Breast epithelium (tissue), 4 donors: ENCODE measurements at places on chromosomes 12 and 14.
A peak's percentile ranks its signal among the peaks of the same experiment; 100 is the strongest.

DNA sequence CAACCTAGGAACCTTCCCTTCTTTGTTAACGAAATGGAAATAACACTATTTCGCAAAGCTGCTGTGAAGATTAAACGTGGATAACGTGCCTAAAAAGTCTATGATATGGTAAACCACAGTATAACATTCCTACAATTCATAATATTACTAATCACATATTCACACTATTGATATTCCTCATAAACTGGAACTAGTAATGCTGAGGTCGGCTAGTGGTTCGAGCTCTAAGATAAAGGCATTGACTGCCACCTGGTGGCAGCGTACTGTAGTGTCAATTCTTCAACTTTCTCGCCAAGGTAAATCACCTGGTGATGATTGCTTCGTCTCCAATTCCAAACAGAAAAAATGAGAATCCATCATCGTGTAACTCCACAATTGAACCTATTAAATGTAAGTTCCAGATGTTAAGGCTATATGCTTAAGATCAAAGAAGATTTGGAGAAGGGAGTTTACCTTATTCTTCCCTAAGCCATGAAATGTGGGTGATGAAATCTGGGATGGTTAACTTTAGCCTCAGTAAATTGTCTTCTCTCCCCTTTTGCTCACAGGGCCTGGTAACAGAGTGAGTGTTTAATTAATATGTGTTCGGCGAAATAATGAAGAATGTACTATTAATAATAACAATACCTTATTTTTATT, 197.5 kb upstream of the TMEM132C start:
- no peak for DNase-seq
- no peaks in the 10 kb centered on the region for H3K4me1 ChIP-seq
- no peak overlapping the region for H3K4me3 ChIP-seq
- no peak overlapping the region for H3K27ac ChIP-seq
- H3K27me3 ChIP-seq, result no peaks in the 10 kb centered on the region

GRCh38 chr12:110720516-110720915, 22.2 kb downstream of the PPP1CC start:
- no peak overlapping the region for H3K4me3 ChIP-seq
- no peaks in the 10 kb centered on the region for H3K4me1 ChIP-seq
- no peak for DNase-seq

DNA sequence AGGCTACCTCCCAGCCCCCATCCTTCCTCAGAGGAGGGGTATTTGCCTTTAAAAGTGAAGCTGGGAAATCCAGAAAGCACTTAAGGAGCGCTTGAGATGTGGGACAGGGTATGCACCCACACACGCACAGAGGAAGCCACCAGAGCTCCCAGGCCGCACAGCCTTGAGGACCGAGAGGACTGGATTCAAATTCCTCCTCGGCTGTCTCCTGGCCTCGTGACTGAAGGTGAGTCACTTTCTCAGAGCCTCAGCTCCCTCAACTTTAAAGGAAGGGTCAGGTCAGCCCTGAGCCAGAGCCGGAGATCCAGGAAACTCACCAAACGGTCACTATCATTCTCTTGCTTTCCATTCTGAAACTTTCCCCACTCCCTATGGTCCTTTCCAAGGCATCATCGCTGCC, 37.6 kb downstream of the BCL11B start:
- H3K27me3 ChIP-seq, result peaks cover 2% of the 10 kb centered on the region
- no peak for DNase-seq
- no peak overlapping the region for H3K4me3 ChIP-seq
- no peaks in the 10 kb centered on the region for H3K4me1 ChIP-seq

DNA sequence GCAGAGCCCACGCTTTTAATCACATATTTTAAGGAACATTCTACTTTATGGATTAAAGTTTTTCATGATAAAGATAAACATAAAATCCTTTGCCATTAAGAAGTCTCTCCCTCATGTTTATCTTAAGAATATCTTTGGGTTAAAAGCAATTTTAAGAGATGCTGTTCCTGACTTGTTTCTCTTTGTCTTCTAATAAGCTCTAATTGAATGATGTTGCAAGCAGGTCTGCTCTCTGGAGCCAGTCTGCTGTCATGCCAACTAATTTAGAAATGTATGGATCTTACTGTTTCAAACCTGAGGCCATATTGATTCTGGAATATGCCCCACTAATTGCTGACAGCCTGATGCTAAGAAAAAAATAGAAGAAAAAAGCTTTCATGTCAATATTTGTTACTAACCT, 173.6 kb downstream of the TTC8 start:
- DNase-seq, result no peak
- H3K27ac ChIP-seq, result no peak overlapping the region
- no peaks in the 10 kb centered on the region for H3K27me3 ChIP-seq
- no peaks in the 10 kb centered on the region for H3K36me3 ChIP-seq
- H3K4me1 ChIP-seq, result no peaks in the 10 kb centered on the region

GRCh38 chr12:108375986-108376663, 37.0 kb upstream of the CMKLR1 start:
- DNase-seq, result no peak
- H3K27me3 ChIP-seq, result no peaks in the 10 kb centered on the region
- H3K36me3 ChIP-seq, result no peaks in the 10 kb centered on the region
- H3K4me3 ChIP-seq, result no peak overlapping the region
- H3K27ac ChIP-seq, result no peak overlapping the region
- H3K4me1 ChIP-seq, result no peaks in the 10 kb centered on the region

DNA sequence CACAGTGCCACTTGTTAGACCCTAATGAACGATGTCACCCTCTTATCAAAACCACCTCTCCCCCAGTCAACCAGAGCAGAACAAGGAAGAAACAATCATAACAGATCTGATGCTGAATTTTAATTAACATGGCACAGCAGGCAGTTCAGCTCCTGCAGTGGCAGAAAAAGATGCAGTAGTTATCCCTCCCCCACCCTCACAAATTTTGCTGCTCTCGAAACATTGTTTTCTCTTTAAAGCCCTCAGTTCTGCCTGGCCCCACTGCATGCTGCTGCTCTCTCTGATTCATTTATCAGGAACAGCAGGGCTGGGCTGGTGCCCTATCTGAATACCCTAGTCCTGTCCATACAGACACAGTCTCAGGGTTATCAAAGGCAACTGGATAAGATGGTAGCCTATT, 12.2 kb downstream of the CCDC175 start:
- H3K4me1 ChIP-seq, result no peaks in the 10 kb centered on the region
- H3K27me3 ChIP-seq, result no peaks in the 10 kb centered on the region
- DNase-seq, result no peak
- H3K4me3 ChIP-seq, result no peak overlapping the region
- no peak overlapping the region for H3K27ac ChIP-seq

GRCh38 chr12:48954841-48955501, 2.3 kb downstream of the ARF3 start:
- no peaks in the 10 kb centered on the region for H3K36me3 ChIP-seq
- DNase-seq, result no peak
- peaks cover 13% of the 10 kb centered on the region for H3K4me1 ChIP-seq
- H3K27ac ChIP-seq, result no peak overlapping the region

GRCh38 chr14:64235652-64236640, 58.2 kb downstream of the ESR2 start:
- no peak overlapping the region for H3K4me3 ChIP-seq
- H3K36me3 ChIP-seq, result no peaks in the 10 kb centered on the region
- DNase-seq, result no peak
- peak overlapping the region; percentile 38 for H3K27ac ChIP-seq
- no peaks in the 10 kb centered on the region for H3K27me3 ChIP-seq

DNA sequence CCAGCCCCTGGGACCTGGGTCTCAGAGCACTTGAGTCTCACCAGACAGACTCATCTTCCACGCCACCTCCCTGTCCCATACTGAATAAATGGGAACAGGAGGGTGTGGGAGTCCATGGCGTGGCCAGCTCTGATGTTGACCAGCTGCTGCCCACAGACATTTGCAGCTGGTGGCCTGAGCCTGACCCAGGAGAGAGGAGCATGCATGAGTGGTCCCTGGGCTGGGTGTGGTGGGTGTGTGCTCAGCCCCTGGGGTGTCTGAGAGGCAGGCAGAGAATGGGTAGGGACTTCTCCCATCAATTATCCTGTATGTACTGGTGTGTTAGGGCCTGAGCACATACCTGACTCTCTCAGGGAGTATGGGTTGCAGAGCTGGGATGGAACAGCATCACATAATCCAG, 49.3 kb downstream of the SLC24A4 start:
- H3K27ac ChIP-seq, result no peak overlapping the region
- H3K36me3 ChIP-seq, result no peaks in the 10 kb centered on the region
- H3K4me1 ChIP-seq, result no peaks in the 10 kb centered on the region

DNA sequence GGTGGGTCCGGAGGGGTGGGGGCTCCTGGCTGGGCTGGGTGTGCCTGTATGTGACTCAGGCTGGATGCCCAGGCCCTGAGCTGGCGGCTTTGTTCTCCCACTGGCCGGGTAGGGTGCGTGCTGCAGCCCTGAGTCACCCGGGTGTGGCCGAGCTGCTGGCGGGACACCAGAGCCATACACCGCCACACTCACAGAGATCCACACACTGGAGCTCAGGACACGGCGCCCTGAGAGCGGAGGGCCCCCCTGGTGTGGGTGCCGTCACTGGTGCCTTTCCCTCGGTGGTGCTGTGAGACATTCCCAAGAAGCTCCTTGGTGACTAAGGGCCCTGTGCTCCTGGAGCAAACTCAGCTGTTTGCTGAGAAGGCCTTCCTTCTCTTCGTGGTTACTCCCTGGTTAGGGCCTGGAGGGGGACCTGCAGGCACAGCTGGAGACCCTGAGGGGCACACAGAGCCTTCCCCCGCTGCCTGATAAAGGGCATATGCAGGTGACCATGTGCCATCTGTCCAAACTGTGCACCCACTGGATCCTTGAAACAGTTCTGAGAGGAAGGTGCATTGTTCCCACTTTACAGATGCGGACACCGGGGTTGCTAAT, 44.3 kb downstream of the KRT80 start:
- H3K27ac ChIP-seq, result peak overlapping the region; percentile 100
- no peaks in the 10 kb centered on the region for H3K27me3 ChIP-seq
- H3K4me3 ChIP-seq, result no peak overlapping the region
- peaks cover 15% of the 10 kb centered on the region for H3K4me1 ChIP-seq
- DNase-seq, result peak; percentile 98

GRCh38 chr12:100951756-100952155, 157.2 kb downstream of the ANO4 start:
- H3K4me3 ChIP-seq, result no peak overlapping the region
- H3K27me3 ChIP-seq, result no peaks in the 10 kb centered on the region
- H3K27ac ChIP-seq, result no peak overlapping the region
- no peaks in the 10 kb centered on the region for H3K4me1 ChIP-seq
- DNase-seq, result no peak

DNA sequence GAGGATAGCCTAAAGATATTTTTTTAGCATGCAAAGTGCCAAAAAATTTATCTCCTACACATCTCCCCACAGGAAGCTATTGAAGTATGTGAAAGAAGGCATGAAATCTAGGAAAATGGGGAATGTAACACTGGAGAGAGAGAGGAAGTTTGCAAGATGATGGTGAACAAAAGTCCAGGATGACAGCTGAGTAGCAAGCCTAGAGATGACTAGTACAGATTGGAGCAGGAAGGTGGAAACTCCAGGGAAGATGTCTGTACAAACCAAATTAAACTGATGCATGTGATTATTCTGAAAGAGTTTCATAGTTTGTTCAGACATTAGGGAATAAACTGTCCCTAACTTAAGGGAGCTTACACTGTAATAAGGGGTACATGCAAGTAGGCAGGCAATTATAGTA, 99.3 kb downstream of the RAD51B start:
- H3K27ac ChIP-seq, result no peak overlapping the region
- no peaks in the 10 kb centered on the region for H3K4me1 ChIP-seq
- no peak for DNase-seq
- H3K36me3 ChIP-seq, result no peaks in the 10 kb centered on the region

- H3K27ac ChIP-seq, result no peak overlapping the region
- H3K4me1 ChIP-seq, result no peaks in the 10 kb centered on the region
- no peak for DNase-seq
- H3K4me3 ChIP-seq, result no peak overlapping the region
- no peaks in the 10 kb centered on the region for H3K27me3 ChIP-seq
Measured at GRCh38 chr14:22002860-22003284, 329.3 kb upstream of the OR4E1 start.

DNA sequence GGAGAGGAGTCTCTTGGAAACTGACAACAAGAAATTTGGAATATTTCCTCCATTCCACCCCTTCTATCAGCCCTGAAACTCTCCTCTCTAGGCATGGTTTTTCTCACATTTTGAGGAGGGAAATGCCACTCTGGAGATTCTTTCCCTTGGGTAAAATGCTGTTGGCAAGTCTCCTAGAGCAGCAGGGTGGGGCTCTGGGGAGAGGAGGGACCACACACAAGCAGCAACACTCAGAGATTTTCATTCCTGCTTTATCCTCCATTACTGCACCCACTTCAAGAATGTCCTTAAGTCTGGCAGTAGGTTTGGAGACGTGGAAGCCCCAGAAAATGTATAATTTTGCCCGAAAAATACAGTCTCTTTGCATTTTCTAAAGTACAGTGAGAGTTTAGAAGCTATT, 130.8 kb upstream of the FLRT2 start:
- H3K36me3 ChIP-seq, result no peaks in the 10 kb centered on the region
- H3K4me1 ChIP-seq, result peaks cover 3% of the 10 kb centered on the region
- no peaks in the 10 kb centered on the region for H3K27me3 ChIP-seq
- no peak for DNase-seq

- no peak overlapping the region for H3K4me3 ChIP-seq
- no peak overlapping the region for H3K27ac ChIP-seq
- H3K27me3 ChIP-seq, result no peaks in the 10 kb centered on the region
- no peaks in the 10 kb centered on the region for H3K36me3 ChIP-seq
Measured at GRCh38 chr12:13584541-13584940, 388.0 kb downstream of the EMP1 start.

GRCh38 chr14:75242546-75243273, 35.9 kb upstream of the FOS start:
- H3K27me3 ChIP-seq, result no peaks in the 10 kb centered on the region
- DNase-seq, result no peak
- no peaks in the 10 kb centered on the region for H3K4me1 ChIP-seq

DNA sequence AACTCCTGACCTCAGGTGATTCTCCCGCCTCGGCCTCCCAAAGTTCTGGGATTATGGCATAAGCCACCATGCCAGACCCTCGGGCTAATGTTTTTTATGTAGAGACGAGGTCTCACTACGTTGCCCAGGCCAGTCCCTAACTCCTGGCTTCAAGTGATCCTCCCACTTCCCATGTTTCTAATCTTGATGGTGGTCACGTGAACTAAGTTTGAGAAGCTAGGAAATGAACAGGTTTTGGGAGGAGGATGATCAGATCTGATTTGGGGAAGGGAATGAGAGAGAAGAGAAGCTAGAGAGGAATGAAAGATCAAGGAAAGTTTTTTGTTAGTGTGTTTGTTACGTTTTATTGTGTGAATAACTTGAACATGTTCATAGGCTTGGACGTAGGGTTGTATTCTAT, 17.2 kb upstream of the SINHCAF start:
- no peak for DNase-seq
- no peaks in the 10 kb centered on the region for H3K4me1 ChIP-seq
- no peak overlapping the region for H3K27ac ChIP-seq
- H3K36me3 ChIP-seq, result no peaks in the 10 kb centered on the region

DNA sequence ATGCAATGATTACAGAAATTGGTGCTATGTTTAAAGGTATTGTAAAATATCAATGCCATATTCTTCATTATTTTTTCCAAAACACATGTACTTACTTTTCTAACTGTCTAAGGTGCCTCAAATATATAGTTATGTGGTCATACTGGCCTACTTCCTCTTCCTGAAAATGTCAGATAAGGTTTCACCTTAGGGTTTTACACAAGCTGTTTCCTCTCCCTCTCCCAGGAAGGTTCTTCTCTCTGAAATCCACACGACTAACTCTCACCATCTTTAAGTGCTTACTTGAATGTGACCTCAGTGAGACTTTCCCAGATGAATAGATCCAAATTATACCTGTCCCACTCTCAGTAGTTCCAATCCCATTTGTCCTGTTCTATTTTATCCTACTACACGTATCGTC, 11.6 kb upstream of the CLEC4D start:
- no peaks in the 10 kb centered on the region for H3K27me3 ChIP-seq
- DNase-seq, result no peak
- H3K4me3 ChIP-seq, result no peak overlapping the region
- no peaks in the 10 kb centered on the region for H3K36me3 ChIP-seq
- no peaks in the 10 kb centered on the region for H3K4me1 ChIP-seq
- no peak overlapping the region for H3K27ac ChIP-seq
